ENCODE measurements at places on chromosomes 11 and 22.

- DNase-seq: no peak
Observed at GRCh38 chr11:131637469-131638175, 267.2 kb downstream of the NTM start.

GRCh38 chr11:117337076-117337475, 9.4 kb downstream of the CEP164 start:
- DNase-seq: no peak

GRCh38 chr11:69804769-69805508, 14.3 kb downstream of the FGF3 start:
- no peak for DNase-seq

GRCh38 chr11:21634956-21635355, 557.9 kb upstream of the ANO5 start:
- DNase-seq: no peak

GRCh38 chr11:60923800-60924109, 505 bp upstream of the TMEM132A start:
- no peak for DNase-seq

- DNase-seq: no peak
Observed at GRCh38 chr11:96483374-96483955, 93.7 kb downstream of the JRKL start.

DNA sequence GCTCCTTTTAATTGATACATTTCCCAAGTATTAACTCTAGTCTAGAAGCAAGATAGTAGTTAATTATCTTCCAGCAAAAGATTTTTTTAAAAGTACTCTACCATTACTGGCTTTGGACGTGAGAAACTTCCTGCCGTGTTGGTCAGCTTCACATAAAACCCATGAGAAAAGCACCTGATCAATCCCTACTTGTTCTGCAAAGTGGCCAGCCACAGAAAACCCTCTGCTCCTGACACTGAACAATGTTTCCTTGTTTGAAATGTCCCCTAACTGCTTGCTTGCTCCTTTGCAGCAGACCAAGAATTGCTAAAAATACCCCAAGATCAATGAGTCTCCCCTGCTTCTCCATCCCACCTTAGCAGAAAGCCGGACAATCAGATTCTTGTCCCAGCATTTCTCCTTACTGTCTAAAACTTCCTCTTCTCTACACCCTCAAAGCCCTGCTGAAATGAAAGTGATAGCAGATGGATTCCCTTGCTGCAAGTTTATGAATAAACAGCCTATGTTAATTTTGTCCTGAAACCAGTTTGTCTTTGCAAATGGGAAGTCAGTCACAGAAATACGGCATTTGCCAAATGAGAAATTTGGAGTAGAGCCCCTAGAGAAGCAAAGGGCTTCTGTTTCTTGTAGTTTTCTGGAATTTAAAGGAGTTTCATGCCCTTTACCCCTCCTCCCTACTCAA, 207.1 kb upstream of the ARHGAP20 start:
- no peak for DNase-seq

DNA sequence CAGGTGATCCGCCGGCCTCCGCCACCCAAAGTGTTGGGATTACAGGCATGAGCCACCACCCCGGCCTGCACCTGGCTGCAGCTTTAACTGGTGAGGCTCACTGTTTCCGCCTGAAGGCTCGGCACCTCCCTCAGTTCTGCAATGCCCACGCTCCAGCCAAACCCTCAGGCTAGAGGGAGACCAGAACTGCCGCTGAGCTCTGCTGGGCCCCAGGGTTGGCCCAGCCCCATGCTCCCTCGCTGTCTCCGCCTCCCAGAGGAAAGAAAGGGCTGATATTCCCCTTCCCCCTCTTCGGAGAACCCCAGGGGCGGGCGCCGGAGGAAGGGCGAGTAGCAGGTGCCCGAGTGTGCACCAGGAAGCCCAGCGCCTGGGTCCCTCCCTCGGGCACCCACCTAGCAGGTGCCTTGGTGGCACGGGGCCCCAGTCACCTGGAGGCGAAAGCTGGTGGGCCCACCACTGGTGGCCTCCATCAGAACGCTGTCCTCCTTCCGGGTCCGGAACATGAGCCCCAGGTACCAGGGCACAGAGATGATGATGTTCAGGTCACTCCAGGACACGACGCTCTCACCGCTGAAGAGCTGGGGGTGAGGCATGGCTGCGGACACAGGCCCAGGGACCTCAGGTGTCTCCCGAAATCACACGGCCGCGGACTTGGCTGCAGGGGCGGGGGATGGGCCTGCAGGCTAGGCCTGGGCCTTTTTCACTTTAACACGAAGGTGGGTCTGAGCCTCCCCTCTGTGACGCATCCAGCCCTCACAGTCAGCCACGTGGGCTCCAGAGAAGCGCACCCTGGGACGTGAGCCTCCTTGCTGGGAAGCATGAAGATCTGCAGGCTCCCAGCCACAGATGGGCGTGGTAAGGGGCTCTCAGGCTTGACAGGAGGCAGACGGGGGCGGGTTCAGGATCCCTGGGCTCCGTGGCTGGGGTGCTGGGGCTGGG, 73.3 kb downstream of the TRMU start:
- DNase-seq: no peak

GRCh38 chr22:44207173-44207980, 26.7 kb downstream of the PARVG start:
- DNase-seq: no peak

DNA sequence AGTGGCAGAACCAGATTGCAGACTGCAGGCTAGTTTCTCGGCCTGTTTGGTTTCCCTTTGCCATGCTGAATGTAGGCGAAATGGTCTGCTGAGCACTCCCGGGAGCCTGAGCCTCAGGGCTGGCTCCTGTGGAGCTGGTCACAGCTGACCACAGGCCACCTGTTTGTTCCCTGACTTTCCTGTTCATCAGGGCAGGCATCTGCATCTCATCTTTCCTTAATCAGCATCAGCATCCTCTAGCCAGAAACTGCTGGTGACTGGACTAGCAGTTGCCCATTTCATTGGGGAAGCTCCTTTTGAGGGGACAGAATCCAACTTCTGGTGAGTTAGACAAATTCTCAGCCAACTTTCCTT, 20.2 kb upstream of the C11orf96 start:
- no peak for DNase-seq

GRCh38 chr22:33271390-33272161, 213.4 kb upstream of the SYN3 start:
- no peak for DNase-seq

DNA sequence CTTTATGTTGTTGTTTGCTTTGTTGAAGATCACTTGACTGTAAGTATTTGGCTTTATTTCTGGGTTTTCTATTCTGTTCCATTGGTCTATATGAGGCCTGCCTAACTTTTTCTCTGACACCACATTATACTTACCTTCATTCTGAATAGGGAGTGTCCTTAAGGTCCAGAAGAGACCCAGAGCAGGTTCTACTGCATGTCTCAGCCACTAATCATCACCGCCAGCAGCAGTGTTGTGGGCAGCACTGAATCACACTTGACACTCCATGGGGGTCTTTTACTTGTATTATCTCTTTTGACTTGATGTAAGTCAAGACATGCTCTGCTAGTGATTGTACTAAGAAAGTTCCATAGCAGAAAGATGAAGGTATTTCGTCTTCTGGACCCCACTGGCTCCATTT, 274.9 kb downstream of the TENM4 start:
- DNase-seq: no peak

DNA sequence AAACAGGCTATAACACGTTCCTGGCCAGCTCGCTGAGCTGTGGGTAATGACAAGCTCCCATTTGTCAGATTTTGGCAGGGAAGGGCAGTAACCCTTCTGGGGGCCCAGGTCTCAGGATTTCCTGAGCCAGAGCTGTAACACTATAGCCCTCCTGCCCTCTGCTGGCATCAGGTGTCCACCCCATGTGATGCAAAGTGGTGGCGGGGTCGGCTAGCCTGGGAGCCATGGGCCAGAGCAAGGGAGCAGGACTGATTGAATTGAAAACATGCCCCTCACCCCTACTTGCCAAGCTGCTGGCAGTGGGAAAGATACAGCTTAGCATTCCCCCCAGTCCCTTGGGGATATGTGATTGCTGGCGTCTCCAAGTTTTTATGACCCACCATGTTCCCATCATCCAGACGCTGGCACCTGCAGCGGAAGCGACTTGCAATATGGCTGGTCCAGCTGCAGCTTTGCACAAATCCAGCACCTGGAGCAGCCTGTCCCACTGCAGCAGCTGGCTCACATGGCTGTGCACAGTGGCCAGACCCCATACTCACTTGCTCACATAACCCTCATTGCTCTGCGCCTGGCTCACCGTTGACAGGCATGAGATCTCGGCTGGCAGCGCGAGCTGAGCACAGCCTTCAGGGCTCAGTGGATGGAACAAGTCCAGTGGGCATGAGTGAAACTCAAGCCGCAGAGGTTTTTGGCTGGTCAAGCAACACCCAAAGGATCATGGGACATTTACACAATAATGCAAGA, 1147.8 kb downstream of the JRKL start:
- no peak for DNase-seq

DNA sequence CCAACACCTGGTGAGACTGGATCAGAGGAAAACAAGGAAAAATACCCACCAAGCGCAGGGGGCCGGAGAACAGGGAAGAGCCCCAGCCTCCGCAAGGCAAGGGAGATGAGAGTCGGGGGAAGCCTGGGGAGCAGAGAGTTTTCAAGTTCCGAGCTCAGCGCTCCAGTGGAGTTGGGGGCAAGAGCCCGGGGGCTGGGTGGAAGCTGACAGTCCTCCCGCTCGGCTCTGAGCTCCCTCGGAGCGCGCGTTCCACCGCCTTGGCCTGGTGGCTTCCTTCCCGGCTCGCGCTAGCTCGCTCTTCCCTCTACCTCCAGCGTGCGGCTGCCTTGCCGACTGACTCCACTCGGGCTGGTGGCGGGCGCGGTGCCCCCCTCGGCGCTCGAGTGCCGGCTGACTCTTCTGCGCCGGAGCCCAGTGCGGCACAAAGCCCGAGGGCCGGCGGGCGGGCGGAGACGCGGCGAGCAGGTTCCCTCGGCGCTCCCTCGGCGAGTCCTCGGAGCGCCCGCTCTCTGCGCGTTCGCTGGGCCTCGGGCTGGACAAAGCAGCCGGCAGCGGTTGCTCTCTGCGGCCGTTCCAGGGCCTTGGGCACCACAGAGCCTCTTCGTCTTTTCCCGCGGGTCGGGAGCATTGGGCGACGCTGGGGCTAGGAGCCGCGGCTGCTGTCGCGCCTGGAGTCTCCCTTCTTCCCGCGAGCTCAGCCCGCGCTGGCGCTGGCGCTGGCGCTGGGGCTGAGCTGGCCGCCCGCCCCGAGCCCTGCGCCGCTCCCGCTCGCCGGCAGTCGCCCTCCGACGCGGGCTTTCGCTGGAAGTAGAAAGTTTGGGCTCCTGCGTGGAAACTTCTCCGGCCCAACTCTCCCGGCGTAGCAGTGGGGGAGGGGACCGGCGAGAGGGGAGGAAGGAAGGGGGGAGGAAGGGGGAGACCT, 1.0 kb downstream of the PAX6 start:
- no peak for DNase-seq

DNA sequence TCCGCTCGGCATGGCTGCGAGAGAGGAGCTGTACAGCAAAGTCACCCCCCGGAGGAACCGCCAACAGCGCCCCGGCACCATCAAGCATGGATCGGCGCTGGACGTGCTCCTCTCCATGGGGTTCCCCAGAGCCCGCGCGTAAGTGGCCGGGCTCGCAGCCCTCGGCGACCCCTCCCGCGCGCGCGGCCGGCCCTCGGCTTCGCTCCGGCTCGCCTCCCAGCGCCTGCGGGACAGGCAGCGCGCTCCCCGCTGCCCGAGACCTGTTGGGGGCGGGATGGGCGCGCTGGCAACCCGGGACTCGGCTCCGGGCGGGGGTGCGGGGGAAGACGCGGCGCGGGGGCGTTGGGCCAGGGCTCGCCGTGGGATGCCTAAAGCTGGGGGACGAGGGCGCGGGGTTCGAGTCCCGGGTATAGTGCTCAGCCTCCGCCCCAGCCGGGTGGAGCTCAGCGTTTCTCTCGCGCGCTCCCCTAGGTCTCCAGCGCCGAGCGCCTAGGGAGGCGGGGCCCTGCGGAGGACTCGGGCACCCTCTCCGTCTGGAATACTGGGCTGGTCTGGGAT, 630 bp downstream of the UBASH3B start:
- DNase-seq: no peak

DNA sequence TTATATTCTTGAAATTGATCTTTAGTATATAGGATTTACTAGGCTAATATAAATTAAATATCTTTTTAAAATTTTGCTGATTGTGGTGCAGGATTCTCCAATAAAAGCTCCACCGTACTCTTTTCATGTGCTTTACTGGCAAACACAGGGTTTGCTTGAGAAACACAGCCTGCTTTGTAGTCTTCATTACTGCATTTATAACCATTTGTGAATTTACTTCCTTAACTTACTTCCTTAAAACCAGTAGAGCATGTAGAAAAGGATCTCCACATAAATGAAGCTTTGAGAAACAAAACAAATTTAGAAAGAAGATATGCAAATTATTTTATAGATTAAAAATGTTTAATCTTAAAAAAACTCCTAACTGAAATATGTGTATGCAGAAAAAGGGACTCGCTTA, 28.8 kb downstream of the SWAP70 start:
- DNase-seq: no peak

DNA sequence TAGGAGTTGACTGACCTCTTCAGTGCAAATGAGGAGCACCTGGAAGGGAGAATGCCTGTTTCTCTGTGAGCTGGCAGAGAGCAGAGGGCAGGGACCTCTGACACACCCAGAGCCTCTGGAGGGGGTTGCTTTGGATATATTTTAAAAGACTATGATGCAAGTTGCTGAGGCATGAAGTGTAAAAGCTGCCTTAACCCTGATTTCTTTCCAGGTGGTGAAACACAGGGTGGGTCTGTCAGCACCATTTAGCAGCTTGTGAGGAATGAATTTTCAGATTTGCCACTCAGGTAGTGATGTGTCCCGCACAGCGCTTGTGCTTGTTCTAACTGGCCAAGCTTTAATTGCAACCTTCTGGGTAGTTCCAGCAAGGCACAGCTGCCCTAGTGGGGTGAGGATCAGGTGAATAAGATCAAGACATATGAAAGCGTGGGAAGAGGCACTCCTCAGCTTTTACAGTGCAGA, 90.2 kb downstream of the SWAP70 start:
- DNase-seq: no peak

DNA sequence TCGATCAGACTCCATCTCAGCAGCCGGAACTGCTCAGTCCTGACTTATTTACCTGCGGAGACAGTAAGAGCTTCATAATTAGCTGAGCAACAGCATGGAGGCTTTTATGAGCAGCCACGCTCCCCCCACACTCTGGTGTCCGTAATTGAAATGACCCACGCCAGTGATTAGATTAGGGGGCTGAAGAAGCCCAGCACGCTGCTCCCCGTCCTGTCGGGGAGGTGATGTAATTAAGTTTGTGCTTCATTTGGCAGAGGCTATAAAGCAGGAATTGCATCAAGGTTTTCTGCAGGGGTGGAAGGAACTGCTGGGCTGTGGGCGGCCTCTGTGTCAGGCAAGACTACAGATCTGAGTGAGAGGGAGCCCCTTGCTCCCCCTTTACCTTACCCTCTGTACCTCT, 22.8 kb upstream of the HTR3A start:
- no peak for DNase-seq

GRCh38 chr22:36277482-36278291, 24.8 kb downstream of the APOL1 start:
- DNase-seq: no peak

DNA sequence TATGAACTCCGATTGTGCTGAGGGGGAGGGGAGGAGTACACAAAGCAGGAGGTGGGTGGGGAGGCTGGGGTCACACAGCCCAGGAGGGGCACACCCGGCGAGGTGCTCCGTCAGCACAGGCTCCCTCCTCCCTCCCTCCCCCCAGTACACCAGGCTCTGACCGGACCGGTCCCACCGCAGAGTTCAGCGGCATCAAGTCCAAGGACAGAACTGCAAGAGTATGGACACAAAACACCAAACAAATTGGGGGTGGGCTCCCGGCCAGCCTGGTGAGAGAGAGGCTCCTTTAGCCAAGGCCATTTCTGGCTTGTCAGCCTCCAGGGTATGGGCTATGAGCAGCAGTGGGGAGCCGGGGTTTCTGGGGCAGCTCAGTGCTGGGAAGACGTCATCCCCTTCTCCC, 68.3 kb downstream of the ST3GAL4 start:
- DNase-seq: no peak

Data from esophagus squamous epithelium (tissue), 5 donors.